HT-29 (cell line): ENCODE measurements at places on chromosomes 5 and 9.
A peak's percentile ranks its signal among the peaks of the same experiment; 100 is the strongest.

GRCh38 chr5:171622010-171622409, 163.6 kb upstream of the SMIM23 start:
- no peak for DNase-seq

- DNase-seq, result no peak
Measured at GRCh38 chr5:57725658-57726504, 243.3 kb upstream of the ACTBL2 start.

- DNase-seq, result peak; percentile 38
Measured at GRCh38 chr9:69931340-69931739, 110.7 kb downstream of the CFAP95 start.

DNA sequence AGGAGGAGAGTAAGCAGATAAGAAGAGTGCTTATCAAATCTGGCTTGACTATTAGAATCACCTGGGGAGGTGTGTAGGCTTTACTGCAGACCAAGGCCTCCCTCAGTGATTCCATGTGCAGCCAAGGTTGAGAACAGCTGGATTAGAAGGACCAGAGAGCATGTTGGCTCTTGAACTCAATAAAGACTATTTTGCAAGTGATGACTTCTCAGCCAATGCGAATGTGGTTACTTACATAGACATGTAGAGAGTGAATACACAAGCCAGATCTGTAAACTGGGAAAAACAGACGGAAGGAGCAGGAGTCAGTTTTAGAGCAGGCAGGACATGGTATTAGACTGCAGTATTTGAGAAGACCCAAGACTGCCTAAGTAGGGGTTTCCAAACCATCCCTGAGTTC, 48.5 kb downstream of the MAMDC2 start:
- no peak for DNase-seq

DNA sequence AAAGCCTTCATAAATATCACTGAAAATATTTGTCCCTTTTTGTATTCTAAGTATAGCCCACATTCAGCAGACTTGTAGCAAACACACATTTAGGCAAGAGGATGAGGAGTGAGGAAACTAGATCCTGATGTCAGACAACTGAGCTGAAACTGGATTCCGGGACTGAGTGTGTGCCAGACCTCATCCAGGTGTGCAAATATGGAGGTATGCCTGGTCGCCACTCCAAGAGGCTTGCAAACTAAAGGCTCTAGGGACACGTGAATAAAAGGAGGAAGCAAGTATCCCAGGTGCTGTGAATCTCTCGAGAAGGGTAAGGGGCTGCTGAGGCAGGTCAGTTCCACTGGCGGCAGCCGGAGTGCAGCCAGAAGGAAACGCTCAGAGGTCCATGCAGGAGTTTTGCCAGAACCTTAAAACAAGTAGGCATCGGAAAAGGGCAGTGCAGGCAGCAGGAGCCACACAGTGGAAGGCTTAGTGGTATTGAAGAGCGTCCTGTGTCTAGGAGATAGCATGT, 77.4 kb upstream of the ALDH1B1 start:
- DNase-seq, result no peak

DNA sequence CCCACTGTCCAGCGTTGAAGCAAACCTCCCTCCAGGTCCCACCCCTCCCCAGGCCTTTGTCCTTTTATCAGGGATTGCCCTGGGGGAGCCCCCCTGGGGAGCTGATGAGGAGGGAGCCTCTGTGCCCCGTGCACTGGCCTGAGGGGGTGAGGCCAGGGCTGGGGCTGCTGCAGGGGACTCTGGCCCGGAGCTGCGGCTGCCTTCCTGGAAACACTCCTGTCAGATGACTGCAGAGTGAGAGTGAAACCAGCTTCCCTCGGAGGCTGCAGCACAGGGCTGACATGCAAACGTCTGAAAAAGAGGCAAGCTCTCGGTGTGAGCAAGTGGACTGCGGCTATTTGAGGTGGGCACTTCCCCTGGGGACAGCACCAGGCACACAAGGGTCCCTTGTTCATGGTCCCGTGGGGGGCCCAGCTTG, 4.6 kb upstream of the TRAF2 start:
- DNase-seq, result no peak

DNA sequence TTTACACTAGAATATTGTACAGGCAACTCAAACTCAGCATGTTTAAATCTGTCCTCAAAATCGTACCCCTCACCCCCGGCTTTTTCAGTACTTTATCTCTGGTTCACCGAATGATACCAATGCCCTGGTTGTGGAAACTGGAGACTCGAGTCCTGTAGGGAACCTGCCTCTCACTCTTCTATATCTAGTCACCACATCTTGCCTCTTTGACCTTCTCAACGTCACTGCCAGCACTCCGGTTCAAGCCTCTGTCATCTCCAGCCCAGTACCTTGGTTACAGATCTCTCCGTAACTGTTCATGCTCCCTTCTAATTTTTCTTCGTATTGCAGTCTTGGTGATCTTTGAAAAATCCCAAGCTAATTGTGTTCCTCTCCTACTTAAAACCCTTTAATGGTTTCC, 6.7 kb downstream of the SLC44A1 start:
- DNase-seq, result no peak

- no peak for DNase-seq
Measured at GRCh38 chr9:120750421-120750820, 36.2 kb upstream of the MEGF9 start.

DNA sequence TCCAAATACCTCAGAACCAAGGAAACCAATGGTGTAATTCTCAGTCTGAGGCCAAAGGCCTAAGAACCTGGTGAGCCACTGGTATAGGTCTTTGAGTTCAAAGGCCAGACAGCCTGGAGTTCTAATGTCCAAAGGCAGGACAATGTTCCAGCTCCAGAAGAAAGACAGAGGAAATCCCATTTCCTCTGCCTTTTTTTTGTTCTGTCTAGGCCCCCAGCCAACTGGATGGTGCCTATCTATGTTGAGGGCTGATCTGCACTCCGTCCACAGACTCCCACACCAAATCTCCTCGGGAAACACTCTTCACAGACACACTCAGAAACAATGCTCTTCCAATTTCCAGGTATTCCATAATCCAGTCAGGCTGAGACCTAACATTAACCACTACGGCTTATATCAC, 30.1 kb downstream of the FNIP1 start:
- no peak for DNase-seq

DNA sequence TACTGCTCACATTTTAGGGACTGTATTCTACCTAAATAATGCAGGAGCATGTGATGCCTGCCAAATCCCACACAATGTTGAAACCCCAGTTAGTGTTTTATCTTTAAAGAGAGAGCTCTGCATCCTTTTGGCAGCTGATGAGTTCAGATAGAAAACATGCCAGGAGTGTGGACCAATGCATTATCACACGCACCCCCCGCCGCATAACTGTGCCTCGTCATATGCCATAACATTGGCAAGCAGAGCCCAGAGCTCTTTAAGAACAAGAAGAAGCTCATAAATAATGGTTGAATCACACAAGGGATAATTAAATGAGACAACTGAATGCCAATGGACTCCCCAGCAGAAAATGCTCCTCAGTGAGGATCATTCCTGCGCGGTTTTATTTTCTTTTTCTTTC, 52.8 kb upstream of the RORB start:
- DNase-seq, result no peak

DNA sequence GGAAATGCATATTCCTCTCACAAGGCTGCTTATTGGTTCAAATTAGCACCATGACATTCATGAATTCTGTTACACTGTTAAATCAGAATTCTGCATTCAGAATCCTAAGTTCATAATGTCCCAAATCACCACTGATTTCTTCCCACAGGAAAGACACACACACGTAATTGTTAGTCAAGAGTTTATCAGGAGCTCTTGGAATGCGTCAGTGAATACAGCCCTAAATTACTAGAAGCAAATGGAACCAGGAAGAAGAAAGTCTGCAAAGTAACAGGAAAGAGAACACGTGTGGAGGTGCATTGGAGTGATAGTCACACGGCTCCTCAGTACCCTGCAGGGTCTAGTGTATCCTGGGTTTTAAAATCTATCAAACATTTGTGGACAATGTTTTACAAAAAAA, 110.2 kb downstream of the ANXA2R start:
- no peak for DNase-seq

DNA sequence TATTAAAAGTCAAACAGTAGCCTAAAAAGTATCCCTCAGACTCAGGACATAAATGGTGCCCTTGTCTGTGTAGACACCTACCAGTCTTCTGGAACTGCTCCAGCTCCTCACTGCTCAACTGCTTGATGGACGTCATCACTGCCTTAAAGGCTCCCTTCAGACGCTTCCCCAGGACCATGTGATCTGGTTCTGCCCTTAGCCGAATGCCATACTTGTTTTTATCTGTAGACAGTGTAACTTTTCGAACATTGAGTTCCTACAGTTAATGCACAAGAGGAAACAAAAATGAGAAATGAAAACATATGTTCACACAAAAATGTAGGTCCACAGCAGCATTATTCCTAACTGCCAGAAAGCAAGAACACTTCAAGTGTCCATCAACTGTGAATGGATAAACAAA, 46.2 kb downstream of the IARS1 start:
- no peak for DNase-seq

DNA sequence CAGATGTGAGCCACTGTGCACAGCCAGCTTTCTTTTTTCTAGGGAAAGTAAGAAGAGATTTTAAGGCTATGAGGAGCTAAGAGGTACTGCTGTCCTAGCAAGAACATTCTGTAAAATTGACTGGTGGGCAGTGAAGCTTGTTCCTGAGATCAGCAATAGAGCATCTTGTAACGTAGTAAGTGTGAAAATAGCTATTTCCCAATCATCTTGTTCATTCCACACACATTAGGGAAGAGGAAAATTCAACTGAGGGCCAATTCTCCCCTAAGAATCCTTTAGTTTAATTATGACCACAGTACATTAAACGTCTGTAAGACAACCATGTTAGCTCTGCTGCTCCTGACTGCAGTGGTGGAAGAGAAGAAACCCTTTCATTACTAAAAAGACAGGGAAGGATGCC, 246.2 kb downstream of the EFNA5 start:
- DNase-seq, result no peak

DNA sequence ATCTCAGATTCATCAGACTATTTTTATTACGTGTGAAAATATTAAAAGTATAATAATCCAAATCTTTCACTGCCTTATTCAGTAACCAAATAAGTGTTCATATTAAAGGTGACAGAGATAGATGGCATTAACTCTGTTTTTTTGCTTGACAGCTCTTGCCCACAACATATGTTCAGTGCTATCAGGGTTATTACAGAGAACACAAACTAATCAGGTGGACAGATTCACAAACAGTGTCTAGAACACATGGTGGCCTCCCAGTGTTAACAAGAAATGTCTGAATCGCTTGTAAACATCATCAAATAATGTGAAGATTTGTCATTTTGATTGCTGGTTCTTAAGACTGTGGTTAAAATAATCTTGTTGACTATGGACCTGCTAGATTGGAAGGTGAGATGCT, 609.1 kb upstream of the GRAMD2B start:
- DNase-seq, result no peak

DNA sequence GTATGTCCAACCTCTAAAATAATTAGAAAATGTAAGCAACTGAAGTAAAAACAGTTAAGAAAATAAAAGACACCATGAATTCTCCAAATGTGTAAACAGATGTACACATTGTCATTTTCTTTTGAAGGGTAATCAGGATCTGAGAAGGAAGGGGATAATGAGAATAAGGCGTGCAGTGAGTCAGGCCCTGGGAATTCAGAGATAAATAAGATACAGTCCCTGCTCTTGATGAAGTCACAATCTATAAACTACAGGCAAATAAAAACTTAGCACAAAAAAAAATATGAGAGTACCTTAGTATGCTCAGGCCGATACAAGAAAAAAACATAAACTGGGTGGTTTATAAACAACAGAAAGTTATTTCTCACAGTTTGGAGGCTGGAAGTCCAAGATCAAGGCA, 315.3 kb downstream of the DNAH5 start:
- no peak for DNase-seq

- DNase-seq, result no peak
Measured at GRCh38 chr9:135330307-135330631, 149.3 kb upstream of the PPP1R26 start.

- no peak for DNase-seq
Measured at GRCh38 chr5:81202655-81203054, 30.5 kb upstream of the CKMT2 start.

GRCh38 chr5:41345295-41345694, 132.0 kb upstream of the C6 start:
- DNase-seq, result no peak

DNA sequence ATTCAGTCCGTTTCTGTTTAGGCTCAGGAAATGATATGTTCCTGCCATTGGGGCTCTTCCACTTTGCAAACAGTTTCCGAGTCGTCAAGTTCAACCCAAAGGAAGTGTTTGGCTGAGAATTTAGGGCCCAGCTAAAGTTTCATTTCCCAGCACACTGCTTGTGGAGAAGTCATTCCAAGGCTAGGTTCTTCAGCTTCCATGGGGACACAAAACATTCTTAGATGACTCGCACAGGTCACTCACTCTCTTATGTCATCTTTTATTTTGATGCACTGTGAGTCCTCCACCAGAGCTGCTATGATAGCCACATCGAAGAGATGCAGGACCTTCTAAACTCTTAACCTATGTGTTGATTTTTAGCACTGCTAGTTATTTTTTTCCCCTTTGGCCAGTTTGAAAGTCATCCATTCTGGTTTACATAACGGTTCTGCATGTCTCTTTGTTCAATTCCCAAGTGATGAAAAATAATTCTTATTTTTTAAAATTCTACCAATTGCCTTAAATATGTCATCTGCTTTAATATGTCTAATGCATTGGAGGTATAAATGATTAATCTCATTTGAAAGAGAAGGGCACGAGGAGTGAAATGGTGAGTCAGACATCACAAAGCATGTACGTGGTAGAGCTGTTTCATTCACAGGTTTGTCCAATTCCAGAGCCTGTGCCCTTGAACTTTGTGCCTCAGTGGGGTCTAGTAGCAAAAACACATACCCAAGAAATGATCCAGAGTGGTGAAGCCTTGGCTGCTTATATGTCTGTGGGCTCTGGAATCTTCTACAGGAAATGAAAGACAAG, 84.3 kb downstream of the ZNF462 start:
- no peak for DNase-seq

DNA sequence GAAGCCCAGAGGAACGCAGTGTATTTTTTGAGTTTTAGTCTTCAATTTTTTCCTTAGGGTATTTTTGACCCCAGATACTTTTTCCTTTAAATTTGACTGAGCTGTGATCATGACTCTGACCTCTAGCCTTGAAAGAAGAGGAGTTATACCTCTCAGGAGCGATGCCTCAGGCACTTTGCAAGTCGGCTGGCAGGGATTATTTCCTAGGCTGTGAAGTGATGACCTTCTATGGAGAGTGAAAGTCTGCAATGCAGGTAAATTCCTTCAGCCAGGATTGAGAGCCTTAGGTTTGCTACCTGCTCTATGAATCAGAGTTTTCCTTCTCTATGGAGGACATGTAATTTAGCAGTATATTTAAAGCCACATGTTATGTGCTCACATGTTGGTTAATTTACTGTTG, 10.8 kb upstream of the NUDT12 start:
- DNase-seq, result no peak

- no peak for DNase-seq
Measured at GRCh38 chr5:157558681-157559080, 16.9 kb downstream of the ADAM19 start.

GRCh38 chr9:21552244-21553170, 70.4 kb upstream of the IFNE start:
- DNase-seq, result peak; percentile 68
